ENCODE measurements at places on chromosomes 1 and 21.
A peak's percentile ranks its signal among the peaks of the same experiment; 100 is the strongest.

GRCh38 chr1:67644566-67644965, 40.4 kb upstream of the GADD45A start:
- peak; percentile 19 for DNase-seq

- no peak for DNase-seq
Observed at GRCh38 chr21:46361935-46362334, 38.0 kb downstream of the PCNT start.

DNA sequence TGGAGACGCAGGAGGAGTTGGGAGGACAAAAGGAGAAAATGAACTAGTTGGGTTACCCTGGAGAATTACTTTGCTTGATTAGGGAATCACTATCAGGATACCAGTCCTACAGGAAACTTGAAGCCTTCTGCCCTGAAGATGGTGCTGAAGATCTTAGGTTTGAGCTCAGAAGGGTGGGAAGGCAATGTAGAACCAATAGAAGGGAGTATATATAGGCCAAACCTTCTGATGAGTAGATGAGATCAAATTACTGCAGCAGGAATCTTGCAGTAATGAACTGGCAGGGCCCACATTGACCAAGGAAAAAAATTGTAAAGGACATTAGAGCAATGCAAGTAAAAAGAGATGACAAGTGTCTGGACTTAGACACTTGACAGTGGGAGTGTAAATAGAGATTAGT, 116.3 kb upstream of the CACYBP start:
- no peak for DNase-seq

DNA sequence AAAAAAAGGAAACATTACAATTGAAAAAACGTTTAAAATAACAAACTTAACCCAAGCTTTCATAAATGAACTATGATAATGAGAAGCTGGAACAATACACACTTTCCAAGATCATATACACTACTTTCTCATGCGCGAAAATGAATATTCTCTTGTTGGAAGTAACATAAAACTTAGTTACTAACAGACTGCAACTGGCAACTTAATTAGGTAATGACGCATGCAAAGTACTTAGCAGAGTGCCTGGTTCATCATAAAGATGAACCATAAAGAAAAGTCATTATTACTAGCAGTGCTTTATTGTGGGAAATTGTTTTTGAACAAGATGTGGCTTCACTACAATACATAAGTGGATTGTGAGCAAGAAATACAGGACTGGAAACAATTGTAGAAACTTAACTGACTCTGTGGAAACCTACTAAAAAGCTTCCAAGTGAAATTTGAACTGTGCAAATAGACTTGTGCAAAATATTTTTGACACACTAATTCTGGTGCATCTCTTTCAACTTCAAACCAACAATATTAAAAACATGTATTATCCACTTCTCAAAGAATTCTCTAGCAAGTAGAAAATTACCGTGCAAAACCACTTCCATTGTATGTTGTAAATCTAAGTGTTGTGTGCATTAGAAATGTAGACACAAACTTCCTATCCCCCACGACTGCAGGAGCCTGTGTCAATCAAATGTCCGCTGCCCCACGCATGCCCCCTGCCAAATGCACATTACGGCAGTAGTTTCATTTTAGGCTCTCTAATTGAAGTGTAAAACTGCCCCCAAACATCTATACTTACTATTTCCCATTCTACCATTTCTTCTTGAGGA, 2.0 kb downstream of the ARHGAP29 start:
- DNase-seq = peak; percentile 27

DNA sequence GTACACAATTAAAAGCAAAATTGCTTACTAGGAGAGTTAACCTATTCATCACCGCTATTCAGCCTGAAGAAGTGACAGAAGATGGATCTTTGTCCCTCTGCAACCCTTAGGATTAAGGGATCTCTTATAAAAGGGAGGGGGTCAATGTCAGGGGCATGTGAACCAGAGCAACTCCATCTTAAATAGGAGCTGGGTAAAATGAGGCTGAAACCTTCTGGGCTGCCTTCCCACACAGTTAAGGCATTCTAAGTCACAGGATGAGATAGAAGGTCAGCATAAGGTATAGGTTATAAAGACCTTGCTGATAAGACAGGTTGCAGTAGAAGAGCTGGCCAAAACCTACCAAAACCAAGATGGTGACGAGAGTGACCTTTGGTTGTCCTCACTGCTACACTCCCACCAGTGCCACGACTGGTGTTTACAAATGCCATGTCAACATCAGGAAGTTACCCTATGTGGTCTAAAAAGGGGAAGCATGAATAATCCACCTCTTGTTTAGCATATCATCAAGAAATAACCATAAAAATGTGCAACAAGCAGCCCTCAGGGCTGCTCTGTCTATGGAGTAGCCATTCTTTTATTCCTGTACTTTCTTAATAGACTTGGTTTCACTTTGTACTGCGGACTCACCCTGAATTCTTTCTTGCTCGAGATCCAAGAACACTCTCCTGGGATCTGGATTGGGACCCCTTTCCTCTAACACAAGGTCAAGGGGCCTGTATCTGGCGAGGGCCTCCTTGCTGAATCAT, 35.3 kb upstream of the NEK2 start:
- DNase-seq = no peak

DNA sequence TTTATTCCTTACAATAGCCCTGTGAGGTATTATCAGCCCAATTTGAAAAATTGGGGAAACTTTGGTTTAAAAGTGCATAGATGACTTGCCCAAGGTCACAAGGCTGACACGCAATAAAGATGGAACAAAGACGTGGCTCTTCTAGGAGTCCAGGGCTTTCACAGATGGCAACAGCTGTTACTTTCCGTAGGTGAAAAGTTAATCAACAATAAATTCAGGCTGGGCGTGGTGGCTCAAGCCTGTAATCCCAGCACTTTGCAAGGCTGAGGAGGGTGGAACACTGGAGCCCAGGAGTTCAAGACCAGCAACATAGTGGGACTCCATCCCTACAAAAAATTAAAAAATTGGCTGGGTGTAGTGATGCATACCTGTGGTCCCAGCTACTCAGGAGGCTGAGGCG, 87.8 kb upstream of the ATF3 start:
- DNase-seq = no peak

GRCh38 chr1:60277269-60277668, 203.7 kb upstream of the C1orf87 start:
- DNase-seq = no peak

DNA sequence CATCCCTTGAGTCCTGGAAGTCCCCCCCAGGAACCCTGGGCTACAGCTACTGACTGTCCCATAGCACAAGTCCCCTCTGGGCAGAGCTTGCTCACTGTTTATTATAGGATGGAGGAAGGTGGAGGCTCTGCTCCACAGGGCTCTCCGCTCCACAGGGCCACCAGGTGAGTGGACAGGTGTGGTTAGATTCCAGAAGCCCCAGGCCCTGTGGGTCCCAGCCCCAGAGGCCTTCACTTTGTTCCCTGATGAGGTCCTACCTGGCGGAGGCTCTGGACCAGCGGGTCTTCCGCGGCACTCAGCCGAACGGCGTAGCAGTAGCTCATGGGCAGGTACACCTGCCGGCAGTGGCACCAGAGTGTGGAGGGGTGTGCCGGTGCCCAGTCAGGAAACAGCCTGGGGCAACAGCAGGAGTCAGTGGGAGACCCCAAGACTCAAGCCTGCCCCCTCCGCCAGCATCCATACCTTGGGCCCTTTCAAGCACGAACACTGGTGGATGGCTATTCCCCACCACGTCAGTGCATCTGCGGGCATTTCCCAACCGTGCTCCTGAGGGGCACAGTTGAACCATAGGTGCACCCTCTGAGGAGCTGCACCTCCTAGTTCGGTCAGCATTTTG, 12.3 kb downstream of the LSS start:
- no peak for DNase-seq

- DNase-seq = no peak
Observed at GRCh38 chr1:77056525-77056924, 162.7 kb downstream of the PIGK start.

DNA sequence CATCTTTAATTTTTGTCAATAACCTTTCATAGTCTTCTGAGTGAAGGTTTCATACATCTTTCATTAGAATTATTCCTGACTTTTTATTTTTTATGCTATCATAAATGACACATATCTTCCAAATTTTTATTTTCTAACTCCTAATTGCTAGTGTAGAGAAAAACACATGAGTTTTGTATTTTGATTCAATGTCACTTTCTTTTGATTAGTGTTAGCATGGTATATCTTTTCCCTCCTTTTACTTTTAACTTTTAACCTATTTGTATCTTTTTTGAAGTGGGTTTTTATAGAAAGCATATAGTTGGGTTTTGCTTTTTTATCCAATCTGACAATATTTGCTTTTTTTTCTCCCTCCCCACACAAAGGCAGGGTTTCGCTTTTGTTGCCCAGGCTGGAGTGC, 43.2 kb downstream of the SDCCAG8 start:
- no peak for DNase-seq

- peak; percentile 62 for DNase-seq
Observed at GRCh38 chr1:159188375-159188788, 16.3 kb upstream of the ACKR1 start.

GRCh38 chr21:45467221-45467779, 62.3 kb downstream of the COL18A1 start:
- DNase-seq = no peak

- DNase-seq = peak; percentile 45
Observed at GRCh38 chr1:29675481-29676263, 439.4 kb downstream of the PTPRU start.

DNA sequence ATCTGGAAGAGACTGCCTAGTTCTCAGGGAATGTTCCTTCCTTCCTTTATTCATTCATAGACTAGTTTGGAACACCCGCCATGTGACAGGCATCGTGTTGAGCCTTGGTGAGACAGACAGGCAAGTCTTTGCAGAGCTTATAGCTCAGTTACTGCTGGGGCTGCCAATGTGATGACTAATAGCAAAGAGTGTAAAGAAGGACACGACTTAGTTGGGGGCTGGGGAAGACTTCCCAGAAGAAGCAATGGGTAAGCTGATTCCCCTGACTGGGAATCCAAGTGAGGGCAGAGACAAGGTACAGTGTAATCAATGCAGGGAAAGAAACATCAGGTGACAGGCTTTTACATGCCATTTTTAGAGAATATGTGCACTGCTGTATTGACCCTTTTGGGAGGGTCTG, 51.2 kb downstream of the TENT5C start:
- no peak for DNase-seq
